ENCODE measurements at places on chromosomes 1 and 21.

DNA sequence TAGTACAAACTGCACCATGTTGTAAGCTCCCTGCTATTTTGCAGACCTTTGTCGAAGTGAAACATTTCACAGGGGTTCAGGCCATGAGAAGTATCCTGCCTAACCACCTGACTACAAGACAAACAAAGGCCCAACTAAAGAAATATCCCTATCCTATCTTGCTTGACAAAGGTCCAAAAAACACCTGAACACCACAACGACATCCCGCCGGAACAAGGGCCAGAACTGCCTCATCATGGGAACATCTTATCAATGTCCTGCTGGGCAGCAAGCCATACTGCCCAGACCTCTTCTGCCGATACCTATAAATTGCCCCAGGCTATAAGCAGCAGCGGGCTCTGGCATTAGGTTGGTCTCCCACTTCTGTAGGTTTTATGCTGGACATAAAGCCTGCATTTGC is 12.3 kb downstream of the MYSM1 start:
- no peak for DNase-seq

DNA sequence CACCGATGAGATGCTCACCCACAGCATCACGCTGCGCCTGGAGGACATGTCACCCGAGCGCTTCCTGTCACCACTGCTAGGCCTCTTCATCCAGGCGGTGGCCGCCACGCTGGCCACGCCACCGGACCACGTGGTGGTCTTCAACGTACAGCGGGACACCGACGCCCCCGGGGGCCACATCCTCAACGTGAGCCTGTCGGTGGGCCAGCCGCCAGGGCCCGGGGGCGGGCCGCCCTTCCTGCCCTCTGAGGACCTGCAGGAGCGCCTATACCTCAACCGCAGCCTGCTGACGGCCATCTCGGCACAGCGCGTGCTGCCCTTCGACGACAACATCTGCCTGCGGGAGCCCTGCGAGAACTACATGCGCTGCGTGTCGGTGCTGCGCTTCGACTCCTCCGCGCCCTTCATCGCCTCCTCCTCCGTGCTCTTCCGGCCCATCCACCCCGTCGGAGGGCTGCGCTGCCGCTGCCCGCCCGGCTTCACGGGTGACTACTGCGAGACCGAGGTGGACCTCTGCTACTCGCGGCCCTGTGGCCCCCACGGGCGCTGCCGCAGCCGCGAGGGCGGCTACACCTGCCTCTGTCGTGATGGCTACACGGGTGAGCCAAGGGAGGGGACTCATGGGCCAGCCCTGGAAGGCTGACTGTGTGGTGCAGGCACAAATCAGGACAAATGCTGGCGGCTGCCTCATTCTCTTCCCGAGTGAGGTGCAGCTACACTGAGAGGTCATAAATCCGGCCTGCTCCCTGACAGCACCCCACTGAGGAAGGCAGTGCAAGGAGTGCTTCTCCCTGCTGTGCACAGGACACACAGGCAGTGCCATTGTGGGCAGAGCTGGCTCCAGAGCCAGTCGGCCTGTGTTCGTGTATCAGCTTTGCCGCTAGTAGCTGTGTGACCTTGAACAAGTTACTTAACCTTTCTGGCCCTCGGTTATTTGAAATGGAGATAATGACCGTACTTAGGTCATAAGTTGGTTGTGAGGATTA is 9.4 kb downstream of the CELSR2 start:
- DNase-seq: no peak

GRCh38 chr1:77282187-77282865 is 507 bp downstream of the AK5 start:
- peak; percentile 29 for DNase-seq

DNA sequence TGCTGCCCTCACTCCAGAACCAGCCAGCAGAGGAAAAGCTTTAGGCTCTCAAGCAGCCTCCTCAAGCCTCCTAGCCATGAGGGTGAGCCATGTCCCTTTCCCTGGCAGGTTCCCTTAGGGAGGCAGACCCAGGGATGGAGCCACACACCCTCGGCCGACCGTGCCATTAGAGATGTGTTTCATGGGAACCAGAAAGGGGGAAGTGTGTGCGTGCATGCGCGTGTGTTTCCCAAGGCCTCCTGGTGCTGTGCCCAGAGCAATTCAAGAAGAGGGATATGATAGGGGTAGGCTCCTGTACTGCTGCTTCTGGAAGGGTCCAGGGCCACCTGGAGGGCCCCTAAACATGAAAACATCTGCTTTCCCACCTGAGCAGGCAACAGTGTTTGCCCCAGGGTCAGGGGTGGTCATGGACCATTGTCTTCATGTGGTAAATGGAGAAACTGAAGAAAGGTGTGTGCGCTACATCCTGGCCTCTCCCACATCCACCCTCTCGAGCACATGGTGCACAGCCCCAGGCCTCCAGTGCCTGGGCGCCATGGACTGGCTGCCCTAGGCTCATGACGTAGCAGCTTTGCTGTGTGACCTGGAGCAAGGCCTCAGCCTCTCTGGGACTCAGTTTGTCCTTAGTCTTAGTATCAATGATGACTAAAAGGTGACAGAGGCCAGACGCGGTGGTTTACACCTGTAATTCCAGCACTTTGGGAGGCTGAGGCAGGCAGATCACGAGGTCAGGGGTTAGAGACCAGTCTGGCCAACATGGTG is 48.1 kb downstream of the SYF2 start:
- no peak for DNase-seq

DNA sequence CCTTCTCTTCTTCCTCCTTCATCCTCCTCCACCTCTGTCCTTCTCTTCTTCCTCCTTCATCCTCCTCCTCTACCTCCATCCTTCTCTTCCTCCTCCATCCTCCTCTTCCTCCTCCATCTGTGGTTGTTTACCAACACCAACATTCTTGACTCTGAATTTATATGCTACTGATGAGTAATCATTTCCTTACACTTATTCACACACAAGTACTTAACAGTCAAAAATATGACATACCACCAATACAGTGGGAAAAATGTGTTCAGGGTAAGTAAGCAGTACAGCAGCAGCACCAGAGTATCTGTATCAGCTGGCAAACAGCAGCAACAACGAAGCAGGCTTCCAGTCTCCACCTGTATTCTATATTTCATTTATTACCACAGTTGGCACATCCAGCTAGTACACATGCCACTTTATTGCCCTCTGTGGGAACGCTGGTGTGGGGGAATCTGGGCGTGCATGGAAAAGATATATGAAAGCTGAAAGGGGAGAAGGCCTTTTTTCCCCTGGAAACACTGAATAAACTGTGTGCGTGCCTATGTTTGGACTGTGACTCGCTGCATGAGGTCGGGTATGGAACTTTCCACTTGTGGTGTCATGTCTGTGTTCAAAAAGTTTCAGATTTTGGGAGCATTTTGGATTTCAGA is 16.0 kb downstream of the ADSS2 start:
- DNase-seq: no peak

DNA sequence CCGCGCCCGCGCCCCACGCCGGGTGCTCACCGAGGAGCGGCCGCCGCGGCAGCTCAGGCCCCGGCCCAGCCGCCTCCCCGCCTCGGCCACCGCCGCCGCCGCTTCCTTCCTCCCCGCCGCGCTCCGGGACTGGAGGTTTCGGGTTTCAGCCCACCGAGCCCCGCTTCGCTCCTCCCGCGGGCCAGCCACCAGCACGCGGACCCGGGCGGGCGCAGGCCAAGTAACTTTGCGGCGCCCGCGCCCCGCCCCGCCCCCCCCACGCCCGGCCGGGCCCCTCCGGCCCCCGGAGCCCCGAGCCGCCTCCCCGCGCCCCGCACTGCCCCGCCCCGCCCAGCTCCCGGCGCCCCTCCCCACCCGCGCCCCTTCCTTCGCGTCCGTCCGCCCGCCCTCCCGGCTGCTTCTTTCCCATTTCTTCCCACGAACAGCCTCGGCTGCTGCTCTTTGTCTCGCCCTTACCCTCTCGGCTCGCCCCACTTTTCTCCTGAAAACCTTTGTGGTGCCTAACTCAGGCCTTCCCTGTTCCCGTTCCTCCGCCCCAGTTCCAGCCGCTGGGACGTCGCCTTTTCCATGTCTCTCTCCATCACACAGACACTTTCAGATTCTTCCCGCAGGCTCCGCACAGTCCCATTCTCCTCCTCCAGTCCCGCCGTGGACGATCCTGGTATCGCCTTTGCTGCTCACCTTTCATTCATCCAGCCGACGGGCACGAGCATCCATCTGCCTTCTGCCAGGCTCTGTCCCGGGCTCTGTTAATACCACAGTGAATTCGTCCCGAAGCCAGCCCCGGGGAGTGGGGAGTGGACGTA is at the start of gene GPR161:
Gene GPR161 (minus strand): TSS at position 222 of the 806 bp plus-strand sequence. CDS start 32,080 bp downstream, outside the sequence.
- DNase-seq: no peak

- DNase-seq: no peak
These were observed 137.3 kb upstream of the EDN2 start for GRCh38 chr1:41621791-41622190.

Measured in stimulated activated CD4-positive, alpha-beta T cell treated with anti-CD3 and anti-CD28 coated beads, Interleukin-4, amount 100 ng/mL, for 4 hours (primary cell).